ENCODE measurements at places on chromosomes 12 and 14.

DNA sequence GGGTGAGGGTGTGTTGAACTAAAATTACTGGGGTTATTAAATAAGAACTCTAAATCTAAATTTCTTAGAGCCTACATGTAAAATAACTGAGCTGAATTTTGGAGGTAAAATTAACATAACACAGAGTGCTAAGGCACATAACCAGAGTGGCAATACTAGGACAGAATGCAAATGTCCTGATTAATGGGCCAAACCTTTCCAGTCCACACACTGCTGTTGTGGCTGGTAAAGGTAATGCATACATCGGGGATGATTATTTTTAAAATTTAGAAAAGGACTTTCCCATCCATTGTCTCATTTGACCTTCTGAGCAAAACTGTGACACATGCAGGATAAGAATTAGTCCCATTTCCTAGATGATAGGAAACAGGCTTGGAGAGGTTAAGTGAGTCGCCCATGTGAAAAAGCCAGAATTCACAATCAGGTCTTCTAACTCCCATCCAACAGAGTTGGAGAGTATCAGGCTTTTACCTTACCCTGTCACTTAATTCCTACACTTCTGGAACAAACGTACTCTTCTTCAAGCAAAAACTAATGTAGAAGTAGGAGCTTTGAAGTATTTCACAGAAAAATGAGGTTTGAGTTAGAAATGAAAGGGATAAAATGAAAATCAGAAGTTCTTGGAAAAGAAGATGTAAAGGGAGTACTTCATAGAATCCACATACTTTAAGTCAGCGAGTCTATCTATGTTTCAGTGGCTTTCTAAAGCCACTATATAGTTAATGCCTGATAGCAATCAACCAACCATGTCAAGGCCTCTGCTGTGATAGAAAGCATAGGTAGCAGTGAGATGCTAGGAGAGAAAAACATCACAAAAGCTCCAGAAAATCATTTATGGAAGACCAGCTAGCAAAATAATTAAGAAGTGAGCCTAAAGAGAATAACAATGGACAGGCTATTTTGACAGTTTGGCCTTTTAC, 334.9 kb upstream of the DIO2 start:
- DNase-seq, result no peak

DNA sequence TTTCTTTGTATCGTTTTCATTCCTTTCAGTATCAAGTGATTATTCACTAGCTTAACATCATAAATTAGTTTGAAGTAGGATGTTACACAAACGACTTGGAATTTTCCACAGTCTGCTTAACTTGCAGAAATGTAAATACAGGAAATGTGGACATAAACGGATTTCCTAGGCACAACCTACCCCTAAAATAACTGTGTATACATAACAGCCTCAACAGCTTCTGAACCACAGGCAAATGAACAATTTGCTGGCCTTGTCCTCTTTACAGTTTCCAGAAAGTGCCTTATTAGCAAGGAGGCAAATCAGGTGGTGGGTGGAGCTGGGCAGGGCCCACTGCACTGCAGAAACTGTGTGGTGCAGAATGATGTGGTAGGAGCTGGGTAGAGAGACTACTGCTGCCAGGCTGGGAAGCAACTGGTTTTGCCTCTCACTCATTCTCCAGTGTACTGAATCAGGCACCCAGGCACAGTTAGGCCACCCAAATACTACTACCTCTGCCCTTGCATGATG, 14.1 kb downstream of the DRAM1 start:
- DNase-seq, result peak; percentile 75

DNA sequence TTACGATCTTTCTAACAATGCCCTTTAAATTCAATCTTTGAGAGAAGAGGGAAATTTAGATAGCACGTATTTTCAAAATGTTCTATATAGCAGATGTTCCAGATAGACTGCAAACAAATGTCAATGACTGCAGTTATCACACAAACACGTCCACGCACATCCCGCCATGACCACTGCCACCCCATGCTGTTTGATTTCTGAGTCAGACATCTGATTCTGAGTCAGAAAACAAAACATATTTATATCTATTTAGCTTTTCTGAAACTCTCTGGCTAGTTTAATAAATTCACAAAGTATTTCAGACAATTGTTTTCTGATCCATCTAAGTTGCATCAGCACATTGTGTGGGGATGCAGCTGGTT, 105.9 kb upstream of the BCAT1 start:
- no peak for DNase-seq

- DNase-seq, result no peak
Observed at GRCh38 chr14:24613747-24614146, 4.3 kb upstream of the GZMH start.

- no peak for DNase-seq
Observed at GRCh38 chr12:11545484-11546330, 103.8 kb upstream of the ETV6 start.

DNA sequence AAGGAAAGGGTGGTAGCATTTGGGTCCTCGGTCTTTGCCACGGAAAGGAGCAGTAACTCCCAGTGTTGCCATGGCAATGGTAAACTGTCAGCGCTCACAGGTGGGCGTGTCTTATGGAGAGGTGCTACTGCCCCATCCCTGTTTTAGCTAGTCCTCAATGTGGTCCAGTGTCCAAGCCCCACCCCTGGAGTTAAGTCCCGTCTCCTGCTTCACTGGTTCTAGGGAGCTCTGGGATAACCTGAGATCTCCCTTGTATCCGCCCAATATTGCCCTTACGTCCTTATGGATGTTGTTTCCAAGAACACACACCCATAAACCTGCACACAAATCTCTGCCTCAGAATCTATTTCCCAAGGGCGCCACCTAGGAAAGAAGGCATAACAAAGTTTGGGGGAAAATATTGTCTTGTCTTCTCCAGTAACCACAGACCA, 64.2 kb downstream of the SPRING1 start:
- no peak for DNase-seq

DNA sequence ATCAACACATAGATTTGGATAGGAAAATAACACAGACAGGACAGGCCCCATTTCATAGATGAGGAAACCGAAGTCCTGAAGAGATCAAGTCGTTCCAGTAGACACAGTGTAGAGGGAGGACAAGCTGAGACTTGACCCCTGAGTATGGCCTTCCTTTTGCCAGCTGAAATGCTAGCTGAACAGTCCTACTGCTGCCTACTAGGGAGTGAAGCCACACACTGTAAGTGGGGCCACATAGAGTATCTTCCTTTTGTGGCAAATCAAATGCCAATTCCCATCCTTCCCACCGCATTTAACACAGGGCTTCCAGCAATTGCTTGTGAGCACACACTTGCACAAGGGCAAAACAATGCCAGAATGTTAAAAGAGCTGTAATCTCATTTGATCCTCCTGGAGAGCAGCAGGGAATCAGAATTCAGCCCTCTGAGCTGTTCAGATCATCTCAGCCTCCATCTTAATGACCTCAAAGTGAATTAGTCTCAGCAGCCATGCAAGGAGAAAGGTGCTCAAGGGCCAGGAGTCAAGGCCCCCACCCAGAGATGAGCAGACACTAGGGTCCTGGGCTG, 380.5 kb downstream of the EMP1 start:
- no peak for DNase-seq

DNA sequence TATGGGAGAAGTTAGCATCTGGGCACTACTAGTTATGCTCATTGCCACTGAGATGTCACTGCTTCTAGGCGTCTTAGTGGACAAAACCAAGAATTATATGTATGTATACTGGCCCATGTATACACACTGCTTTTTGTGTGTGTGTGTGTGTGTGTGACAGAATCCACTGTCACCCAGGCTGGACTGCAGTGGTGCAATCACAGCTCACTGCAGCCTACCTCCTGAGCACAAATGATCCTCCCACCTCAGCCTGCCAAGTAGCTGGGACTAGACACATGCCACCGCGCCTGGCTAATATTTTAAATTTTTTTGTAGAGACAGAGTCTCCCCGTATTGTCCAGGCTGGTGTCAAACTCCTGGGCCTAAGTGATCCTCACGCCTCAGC, 25.2 kb downstream of the LIMA1 start:
- DNase-seq, result no peak

DNA sequence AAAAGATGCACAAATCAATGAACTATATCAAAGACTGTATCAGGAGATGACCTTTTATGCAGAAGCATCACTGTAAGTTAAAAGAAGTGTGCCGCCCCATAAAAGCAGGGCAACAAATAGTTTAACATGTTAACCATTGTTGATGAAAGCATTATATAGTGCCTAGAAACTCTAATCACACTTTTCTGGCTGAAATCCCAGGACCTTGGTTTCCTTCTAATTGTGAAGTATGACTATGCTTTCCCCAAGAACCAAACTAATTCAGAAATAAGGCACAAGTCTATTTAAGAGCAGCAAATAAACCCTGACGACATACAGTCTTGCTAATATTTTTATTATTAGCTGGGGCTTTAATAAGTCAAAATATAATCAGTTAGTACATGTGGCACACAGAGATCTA, 21.7 kb downstream of the RACGAP1 start:
- DNase-seq, result no peak

DNA sequence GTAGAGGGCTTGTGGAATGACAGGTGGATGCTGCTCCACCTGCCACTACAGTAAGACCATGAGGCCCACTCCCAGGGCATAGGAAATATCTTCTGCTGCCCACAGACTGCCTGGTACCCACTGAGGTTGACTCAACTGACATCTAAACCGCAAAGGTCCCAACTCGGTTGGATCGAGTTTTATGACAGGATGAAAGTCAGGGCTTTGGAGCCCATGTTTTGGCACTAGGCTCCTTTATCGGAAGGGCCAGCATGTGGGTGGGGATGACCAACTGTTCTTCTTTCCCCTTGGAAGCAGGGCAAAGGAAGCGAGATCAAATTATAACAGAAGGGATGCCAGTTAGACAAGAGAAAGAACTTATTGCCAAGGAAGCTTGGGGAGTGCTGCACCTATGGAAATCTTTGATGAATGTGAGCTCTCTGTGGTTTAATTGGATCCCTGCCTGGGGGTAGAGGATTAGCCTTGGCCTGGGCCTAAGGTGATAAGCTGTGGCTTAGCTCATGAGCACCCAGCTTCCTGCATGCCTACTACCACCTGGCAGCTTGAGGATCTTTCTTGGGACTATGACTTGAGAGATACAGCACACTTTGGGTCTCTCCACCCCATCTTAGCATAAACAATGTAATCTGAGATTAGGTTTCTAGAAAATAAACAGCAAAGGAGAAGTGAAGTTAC, 121.8 kb downstream of the KCNA5 start:
- no peak for DNase-seq

DNA sequence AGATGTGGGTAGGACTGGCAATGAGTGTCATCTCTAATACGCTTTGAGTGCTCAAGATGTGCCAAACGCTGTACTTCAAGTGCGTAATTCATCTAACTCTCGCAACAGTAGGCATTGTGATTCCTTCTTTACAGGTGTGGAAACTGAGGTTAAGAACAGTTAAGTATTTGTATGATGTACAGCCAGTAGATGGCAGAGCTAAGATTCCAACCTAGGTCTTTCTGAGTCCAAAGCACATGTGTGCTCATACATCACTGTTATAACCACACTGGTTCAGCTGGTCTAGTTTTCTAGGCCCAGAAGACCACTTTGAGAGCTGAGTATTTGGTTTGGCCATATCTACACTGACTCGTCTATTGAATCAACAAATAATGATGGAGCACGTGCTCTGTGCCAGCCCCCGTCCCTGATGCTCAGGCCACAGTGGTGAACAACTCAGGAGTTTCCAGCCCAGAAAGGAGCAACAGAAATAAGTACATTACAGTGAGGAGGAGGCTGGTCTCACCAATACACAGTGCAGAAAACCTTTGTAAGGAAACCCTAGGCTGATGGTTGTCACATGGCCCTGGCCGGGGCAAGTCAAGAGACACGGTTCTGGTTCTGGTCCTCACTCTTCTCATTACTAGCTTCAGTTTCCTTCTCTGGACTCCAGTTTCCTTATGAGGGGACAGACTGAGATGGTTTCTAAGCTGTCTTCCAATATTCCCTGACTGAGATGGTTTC, 69.3 kb upstream of the SCN8A start:
- no peak for DNase-seq

GRCh38 chr14:71834284-71835204, 97.7 kb upstream of the RGS6 start:
- DNase-seq, result no peak

- DNase-seq, result no peak
Observed at GRCh38 chr12:112168561-112168971, 43.2 kb downstream of the TRAFD1 start.

- no peak for DNase-seq
Observed at GRCh38 chr14:31142455-31143087, 65.0 kb downstream of the HECTD1 start.

- DNase-seq, result no peak
Observed at GRCh38 chr12:104175726-104176247, 37.8 kb upstream of the NFYB start.

GRCh38 chr14:21719841-21720240, 46.2 kb upstream of the OR4E1 start:
- no peak for DNase-seq

GRCh38 chr14:38063711-38064320, 143.9 kb upstream of the SSTR1 start:
- no peak for DNase-seq

- peak; percentile 77 for DNase-seq
Observed at GRCh38 chr14:72516936-72517700, 376.8 kb downstream of the DPF3 start.

- DNase-seq, result peak; percentile 82
Observed at GRCh38 chr12:92034858-92035401, 110.7 kb downstream of the BTG1 start.
